SK-N-SH treated with all-trans-retinoic acid at 6 μM for 48 hours (cell line): ENCODE measurements at places on chromosomes 3 and 15.

- no peak for ATAC-seq
Measured at GRCh38 chr3:18389108-18389733, 35.9 kb downstream of the SATB1 start.

DNA sequence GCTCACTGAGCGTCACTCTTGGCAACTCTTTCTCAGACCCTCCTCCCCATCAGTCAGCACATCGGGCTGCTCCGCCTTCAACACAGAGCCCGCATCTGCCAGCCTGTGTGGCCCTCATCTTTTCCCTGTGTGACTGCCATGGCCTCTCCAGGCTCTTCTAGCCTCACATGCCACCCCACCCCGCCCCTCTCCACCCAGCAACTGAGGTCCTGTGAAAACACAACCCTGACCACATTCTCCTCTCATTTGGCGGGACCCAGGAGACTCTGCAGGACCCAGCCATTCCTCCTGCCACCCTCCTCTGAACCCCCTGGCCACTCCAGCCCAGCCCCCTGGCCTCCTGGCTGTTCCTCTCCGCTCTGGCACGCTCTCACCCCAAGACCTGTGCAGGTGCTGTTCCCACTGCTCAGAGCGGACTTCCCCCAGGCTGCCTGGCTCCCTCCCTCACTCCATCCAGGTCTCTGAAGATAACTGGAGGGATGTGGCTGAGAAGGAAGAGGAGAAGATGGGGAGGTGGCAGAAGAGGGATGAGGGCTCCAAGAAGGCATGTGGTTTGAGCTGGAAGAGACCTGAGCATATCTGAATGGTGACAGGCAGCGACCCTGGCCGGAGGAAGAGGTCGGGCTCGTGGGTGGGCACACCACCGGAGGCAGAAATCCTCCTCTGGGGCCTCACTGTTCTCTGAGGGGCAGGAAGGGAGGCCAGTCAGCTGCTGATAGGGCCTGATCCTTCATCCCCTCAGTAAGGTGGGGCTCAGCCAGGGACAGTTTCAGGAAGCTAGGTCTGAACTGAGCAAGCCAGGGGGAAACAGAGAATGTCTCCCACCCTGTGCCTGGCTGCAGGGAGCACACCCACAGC lies 111.2 kb upstream of the RPL32 start:
- no peak for ATAC-seq

GRCh38 chr3:87228316-87228715 lies 1.2 kb downstream of the CHMP2B start:
- no peak for ATAC-seq

DNA sequence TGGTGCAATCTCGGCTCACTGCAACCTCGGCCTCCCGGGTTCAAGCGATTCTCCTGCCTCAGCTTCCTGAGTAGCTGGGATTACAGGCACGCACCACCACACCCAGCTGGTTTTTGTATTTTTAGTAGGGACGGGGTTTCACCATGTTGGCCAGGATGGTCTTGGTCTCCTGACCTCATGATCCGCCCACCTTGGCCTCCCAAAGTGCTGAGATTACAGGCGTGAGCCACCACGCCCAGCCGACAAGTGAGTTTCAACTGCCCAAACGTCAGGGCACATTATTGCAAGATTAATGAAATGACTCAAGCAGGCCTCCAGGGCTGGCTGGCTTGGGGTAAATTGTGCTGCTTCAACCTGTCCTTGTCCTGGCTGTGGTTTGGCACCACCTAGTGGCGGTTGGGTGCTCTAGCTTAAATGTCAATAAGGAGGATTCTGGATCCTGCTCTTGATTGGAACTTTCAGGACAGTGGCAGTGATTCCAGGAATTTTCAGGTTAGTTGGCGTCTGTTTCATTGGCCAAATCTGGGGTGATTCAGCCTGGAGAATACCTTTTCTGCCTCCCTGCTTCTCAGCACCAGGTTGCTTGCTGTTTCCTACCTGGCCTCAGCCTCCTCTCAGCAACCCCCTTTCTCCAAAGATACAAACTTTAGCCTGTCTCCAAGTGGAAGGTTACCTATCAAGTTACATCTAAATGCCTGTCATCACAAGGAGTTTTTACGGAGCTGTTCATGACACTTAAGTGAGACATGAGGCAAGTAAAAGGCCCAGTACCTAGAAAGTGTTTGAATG lies 32.4 kb upstream of the SACM1L start:
- peak; percentile 95 for ATAC-seq

GRCh38 chr3:160078533-160078932 lies 89.9 kb downstream of the IL12A start:
- no peak for ATAC-seq

DNA sequence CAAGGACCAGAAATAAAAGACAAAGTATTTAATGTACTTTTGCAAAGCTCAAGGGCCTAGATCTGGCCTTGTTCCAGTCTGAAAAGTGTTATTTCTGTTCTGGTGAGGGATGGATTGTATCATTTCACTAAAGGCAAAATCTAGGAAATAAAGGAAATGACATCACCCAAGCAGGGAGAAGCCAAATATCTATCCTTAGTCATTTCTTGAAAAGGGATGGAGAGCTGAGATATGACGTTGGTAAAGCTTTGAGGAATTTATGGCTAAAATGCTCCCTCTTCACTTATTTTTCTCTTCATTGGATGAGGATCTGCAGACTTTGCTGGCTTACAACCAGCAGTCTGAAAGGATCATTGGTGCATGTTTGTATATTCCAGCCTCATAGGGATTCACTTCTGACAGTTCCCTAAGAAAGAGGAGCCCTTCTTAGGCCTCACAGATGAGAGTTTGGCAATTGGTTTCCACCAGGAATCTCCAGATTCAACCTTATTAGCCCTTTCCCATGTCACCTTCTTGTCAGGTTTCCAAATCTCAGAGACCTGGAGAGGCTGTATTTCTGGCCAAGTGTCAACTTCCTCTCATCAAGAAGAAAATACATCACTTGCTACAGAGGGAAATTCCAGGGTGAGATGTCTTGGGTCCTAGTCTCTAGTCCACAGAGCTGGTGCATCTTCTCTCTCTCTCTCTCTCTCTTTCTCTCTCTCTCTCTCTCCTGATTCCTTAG lies 93.7 kb upstream of the BOC start:
- ATAC-seq, result peak; percentile 90

DNA sequence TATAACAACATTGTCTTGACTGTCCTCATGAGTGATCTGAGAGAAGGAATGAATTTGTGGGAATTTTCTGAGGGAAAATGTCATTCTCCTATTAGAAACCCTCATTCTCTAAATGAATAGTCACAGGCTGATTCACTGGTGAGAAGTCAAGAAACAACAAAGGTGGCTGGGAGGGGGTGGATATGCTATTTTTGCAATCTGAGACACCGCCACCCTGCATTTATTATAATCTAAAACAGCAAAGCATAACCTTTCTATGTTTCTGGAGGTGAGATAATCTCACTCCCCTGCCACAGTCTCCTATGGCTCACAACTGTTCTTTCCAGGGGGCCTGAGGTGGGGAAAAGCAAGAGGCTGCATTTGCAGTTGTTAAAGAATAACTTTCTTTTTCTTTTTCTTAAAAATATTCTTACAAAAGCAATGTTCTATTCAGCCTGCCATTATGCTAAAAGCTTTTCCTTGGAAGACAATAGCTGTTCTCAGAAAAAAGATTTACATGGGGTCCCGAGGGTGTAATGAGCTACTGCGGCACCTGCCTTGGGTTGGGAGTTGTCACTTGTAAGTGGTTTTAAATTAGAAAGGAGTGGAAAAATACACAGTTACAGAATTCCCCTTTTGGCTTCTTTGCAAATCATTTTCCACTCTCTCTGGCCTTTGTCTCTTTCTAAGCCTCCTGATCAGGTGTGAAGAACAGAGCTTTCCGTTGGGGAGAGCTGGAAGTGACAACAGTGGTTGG lies 220.9 kb downstream of the AGBL1 start:
- ATAC-seq, result no peak

GRCh38 chr15:34279368-34279767 lies 54.6 kb downstream of the EMC4 start:
- ATAC-seq, result no peak

DNA sequence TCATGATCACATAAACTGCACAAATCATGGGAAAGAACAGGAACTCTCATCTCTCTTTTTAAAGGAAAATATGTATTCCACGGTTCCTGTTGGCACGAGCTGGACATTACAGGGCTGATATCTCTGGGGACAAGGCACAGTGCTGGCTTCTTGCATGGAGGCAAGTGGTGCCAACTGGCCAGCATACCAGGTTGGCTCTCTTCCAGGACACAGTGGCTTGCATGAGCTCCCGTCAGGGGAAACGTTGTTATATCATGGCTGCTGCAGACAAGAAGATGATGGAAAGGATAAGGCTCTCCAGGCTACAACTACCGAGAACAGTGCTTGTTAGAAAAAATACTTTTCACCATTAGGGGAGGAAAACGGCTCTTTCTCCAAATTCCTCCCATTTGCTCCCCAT lies 283.9 kb downstream of the RORA start:
- ATAC-seq, result peak; percentile 77

GRCh38 chr3:78941587-78941986 lies 826.2 kb downstream of the ROBO1 start:
- ATAC-seq, result no peak

- ATAC-seq, result peak; percentile 48; the same call in 2 of the 3 replicates
Measured at GRCh38 chr3:15011174-15011573, 53.9 kb downstream of the MRPS25 start.

DNA sequence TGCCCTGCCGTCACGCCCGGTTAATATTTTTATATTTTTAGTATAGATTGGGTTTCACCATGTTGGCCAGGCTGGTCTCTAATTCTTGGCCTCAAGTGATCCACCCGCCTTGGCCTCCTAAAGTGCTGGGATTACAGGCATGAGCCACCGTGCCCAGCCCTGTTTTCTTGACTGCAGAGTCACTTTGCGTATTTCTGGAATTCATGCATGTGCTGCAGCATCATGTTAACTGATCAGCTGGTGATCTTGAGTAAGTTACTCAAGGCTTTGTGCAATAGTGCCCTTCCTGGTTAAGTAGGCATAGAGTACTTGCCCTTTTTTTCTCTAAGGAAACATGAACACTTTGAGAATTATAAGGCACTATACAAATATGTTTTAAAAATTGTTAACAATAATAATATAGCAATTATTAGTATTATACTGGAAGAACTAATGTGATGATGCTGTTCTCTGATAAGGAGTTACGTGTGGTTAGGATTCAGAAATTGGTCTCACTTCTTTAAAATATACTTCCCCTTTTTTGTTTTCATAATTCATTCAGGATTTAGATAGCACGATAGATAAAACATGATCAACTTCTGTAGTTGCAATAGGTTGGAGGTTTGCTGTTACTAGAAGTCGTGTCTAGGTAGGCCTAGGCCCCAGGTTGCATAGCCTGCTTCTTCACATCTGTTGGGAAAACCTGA lies 33.6 kb downstream of the GPR171 start:
- ATAC-seq, result no peak

DNA sequence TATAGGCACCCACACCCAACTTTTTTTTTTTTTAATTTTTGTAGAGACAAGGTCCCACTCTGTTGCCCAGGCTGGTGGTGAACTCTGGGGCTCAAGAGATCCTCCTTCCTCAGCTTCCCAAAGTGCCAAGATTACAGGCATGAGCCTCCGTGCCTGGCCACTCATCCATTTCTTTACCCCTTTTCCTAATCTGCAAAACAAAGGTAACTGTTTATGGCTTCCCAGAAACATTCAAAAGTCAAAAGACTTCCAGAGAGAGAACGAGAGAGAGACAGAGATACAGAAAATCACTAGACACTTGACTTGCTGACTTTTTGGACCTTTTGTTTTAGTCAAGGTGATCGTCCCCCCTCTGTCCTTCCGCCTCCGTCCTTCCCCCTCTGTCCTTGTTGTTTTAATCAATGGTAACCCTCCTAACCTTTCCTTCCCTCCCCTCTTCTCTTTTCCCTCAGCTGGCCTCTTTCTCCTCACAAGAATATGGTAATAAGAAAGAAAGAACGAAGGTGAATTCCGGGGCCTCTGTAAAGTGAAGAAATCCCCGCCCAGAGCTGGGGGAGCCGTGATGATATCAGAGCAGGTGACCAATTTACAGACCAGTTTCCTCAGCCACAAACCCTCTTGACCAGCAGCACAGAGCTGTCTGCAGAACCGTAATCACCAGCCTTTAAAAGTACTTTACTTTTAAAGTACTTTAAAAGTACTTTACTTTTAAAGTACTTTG lies 21.9 kb downstream of the KLHL6 start:
- ATAC-seq, result no peak

GRCh38 chr3:49855662-49856061 lies 702 bp downstream of the TRAIP start:
- ATAC-seq, result no peak

GRCh38 chr3:112785321-112786001 lies 61.2 kb downstream of the CD200R1L start:
- ATAC-seq, result no peak

DNA sequence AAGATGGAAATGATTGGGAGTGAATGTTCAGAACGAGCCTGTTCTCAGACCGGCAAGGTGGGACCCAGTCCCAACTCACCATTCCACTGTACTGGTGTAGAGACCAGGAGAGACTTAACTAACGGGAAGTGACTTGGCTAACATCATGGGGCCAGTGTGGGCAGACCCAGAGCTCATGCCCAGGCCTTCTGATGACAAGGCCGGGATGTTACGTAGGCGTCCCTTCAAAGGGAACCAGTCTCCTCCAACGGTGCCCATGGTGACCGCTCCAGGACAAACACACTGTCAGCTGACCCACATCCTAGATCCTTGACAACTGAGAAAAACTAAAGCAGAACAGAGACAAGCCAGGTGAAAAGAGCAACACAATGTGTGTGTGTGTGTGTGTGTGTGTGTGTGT lies 128.4 kb upstream of the HACD2 start:
- no peak for ATAC-seq

- ATAC-seq, result no peak
Measured at GRCh38 chr3:131901686-131902085, 133.1 kb downstream of the CPNE4 start.

DNA sequence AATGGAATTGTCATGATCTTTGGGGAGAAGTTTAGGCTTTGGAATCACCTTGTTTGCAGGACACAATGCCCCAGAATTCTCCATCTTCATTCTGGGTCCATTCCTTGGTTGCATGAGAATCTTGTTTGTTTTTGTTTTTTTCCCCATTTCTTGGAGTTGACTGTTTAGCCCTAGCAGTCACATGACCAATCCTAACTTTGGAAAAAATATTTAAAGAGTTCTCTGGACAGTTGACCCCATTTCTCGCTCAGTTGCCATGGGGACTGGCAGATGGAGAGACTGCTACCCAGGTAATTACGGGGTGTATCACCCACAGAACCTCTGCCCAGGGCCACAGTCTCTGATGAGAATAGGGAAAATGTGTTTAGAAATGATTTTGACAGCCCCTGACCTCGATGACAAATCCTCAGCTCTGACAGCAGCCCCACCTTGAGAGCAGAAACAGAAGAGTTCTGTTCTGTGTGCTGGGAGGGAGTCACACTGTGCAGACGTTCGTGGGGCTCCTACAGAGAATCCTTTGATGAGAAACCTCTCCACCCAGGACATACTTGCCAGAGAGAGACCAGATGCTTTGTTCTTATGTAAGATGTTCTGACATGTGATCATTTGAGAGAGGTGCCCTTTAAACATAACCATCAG lies 57.7 kb downstream of the IL16 start:
- no peak for ATAC-seq

DNA sequence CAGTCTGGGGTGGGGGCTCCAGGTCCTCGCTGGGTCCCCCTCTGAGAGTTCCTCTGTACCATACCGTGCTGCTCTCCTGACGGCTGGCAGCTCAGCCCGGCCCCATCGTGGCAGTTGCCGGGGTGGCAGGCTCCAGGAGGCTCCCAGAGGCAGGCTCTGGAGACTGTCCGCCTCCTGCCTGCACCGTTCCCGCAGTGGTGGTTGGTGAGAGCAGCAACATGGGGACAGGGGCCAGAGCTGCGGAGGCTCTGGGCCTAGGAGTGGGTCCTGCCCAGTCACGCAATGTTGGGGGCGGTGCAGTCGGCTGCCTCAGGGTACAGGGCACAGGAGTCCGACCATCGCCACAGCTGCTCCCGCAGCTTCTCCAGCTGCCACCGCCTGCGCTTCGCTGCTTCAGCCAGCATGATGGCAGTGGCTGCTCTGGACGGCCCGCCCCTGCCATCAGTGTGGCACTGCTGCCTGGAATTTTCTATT lies 492.7 kb downstream of the AGBL1 start:
- ATAC-seq, result peak; percentile 81
